ENCODE measurements at places on chromosomes 7 and 10.

GRCh38 chr10:108601851-108602250, 1321.5 kb downstream of the XPNPEP1 start:
- no peak for DNase-seq

DNA sequence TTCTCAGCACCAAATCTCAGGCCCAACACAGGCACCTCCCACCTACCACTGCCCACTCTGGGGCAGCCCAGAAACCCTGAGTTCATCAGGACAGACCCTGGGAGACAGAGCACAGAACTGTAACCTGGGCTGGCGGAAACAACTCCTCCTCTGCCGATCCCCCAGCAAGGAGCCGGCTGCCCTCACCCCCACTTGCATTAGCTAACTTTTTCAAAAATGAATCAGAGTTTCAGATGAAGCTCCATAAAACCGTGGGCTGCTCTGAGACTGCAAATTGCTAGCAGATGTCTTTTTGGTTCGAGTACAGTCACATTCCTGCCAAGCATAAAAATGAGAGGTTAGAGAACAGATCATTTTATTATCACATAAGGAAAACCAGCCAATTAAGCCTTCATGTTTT, 93.4 kb upstream of the PARD3 start:
- no peak for DNase-seq

- no peak for DNase-seq
Observed at GRCh38 chr7:117385363-117386109, 41.8 kb downstream of the ASZ1 start.

- DNase-seq = no peak
Observed at GRCh38 chr7:28654110-28654509, 241.8 kb downstream of the CREB5 start.

GRCh38 chr10:79125092-79125491, 56.3 kb downstream of the ZMIZ1 start:
- DNase-seq = no peak

DNA sequence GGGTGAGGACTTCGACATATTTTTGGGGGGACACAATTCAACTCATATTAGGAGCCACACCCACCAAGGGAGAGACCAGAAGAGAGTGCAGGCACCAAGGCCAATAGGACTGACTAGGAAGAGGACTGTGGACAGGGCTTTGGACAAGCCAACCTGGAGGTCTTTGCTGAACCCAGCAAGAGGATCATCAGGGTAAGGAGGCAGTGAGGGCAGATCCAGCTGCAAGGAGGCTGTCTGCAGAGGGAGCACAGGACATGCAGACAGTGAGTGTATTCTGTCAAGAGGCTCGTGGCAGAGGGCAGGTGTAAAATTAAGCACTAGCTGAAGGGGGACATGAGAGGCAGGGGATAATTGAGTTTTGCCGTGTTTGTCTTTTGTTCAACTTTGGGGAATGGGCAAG, 83.4 kb upstream of the MGMT start:
- DNase-seq = no peak

DNA sequence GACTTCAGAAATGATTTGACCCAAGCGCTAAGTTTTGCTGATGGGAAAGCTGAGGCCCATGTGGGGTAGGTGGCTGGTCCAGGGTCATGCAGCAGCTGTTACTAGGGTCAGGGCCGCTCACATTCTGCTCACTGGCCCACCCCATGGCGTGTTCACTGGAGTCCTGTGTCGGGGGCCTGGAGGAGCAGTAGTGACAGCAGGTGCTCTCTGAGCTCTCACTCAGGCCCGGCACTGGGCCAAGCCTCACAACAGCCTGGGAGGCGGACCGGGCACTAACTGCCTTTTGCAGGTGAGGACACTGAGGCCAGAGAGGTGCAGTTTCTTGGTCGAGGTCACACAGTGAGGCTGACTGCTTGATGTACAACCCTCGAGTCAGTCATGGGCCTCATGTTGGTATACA, 82.7 kb downstream of the GLRX3 start:
- DNase-seq = no peak
